A549 treated with GW870086 at 1 μM for 4 hours (cell line): ENCODE measurements at places on chromosomes 11 and 22. TPM values are rescaled to one million over a fixed set of nuclear protein-coding genes. Genes with fewer than 3 reads are reported as not detected.

SCGB1D2 gene
- not detected in 5 replicates for total RNA-seq

PYGM gene
- total RNA-seq = 0.17 to 0.58 TPM (median 0.32 TPM) in 5 replicates

PRRG4 gene
- total RNA-seq = 1.5 to 2.4 TPM (median 2.0 TPM) in 5 replicates

ZNRF3 gene
- total RNA-seq = 5.4 to 8.2 TPM (median 7.5 TPM) in 5 replicates

TMEM80 gene
- 8.4 to 10.4 TPM (median 10.0 TPM) in 5 replicates for total RNA-seq

RIMBP3B gene
- 0.24 to 0.63 TPM (median 0.32 TPM) in 5 replicates for total RNA-seq

IPO7 gene
- total RNA-seq = 76.4 to 105 TPM (median 101 TPM) in 5 replicates

TAGLN gene
- 66.8 to 139 TPM (median 107 TPM) in 5 replicates for total RNA-seq
